ENCODE measurements at places on chromosomes 3 and 15.

- DNase-seq: no peak
Observed at GRCh38 chr3:25558121-25558520, 106.6 kb downstream of the TOP2B start.

- no peak for DNase-seq
Observed at GRCh38 chr15:56891852-56892440, 26.5 kb upstream of the TCF12 start.

DNA sequence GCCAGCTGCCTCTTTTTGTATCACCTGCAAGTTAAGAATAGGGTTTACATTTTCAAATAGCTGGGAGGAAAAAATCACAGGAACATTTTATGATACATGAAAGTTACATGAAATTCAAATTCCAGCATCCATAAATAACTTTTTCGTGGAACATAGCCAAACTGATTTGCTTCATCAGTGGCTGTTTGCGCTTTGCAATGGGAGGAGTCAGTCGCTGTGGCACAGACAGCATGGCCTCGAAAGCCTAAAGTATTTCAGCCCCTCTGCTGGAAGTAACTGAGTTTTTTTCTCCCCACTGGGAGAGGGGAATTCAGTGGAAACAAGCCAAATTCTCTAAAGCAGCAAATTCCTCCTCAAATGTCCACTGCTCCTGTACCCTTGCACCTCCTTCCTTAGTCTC, 271.9 kb downstream of the SUCLG2 start:
- DNase-seq: no peak

GRCh38 chr3:4495294-4496086, 2.3 kb downstream of the ITPR1 start:
- DNase-seq: no peak

DNA sequence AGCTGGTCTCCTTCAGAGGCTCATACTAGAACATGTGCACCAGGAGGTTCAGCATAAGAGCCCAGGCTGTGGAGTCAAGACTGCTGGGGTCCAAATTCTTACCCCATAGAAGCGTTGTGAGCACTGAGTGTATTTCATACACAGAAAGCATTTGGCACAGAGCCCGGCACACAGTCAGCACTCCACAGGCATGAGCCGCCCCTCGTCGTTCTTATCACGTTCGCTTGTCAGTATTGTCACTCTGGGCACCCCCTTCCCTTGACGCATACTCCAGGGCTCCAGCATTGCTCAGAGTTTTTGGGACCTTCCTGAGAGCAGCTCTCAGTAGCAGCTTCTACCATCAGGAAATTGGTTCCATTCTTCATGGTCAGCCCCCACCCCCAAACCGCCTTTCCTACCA, 25.2 kb downstream of the CORO2B start:
- DNase-seq: no peak
